Keratinocyte (primary cell): ENCODE measurements at places on chromosomes 6 and 20. TPM values are rescaled to one million over a fixed set of nuclear protein-coding genes. Genes with fewer than 3 reads are reported as not detected.

Gene FITM2
- polyA plus RNA-seq, result 2.1 to 4.3 TPM (median 2.9 TPM) in 3 replicates

GRCh38 chr20:41352106-41352505 lies 11.5 kb downstream of the LPIN3 start:
- H3K4me1 ChIP-seq, result no peaks in the 10 kb centered on the region
- DNase-seq, result no peak
- no peaks in the 10 kb centered on the region for H3K27me3 ChIP-seq

DNA sequence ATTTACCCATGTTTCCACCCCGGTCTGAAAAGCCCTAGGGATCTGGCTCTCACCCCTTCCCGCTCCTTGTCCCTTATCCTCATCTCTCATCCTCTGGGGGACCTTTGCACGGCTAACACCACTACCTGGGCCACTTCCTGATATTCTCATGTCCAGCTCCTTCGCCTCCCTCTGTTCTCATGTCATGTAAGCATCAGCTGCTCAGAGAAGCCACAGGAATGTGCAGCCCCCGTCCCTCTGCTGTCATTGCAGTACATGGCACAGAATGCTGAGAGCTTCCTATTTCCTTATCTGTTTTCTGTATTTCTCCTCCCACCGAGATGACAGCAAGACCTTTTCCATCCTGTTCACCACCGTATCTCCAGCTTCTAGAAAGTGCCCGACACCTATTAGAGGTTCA lies 102.4 kb downstream of the MTHFD1L start:
- H3K36me3 ChIP-seq, result peaks cover 7% of the 10 kb centered on the region
- no peak overlapping the region for H3K27ac ChIP-seq
- DNase-seq, result no peak
- no peaks in the 10 kb centered on the region for H3K4me1 ChIP-seq
- H3K4me3 ChIP-seq, result no peak overlapping the region

- peaks cover 2% of the 10 kb centered on the region for H3K36me3 ChIP-seq
- no peaks in the 10 kb centered on the region for H3K27me3 ChIP-seq
- no peak for DNase-seq
- H3K27ac ChIP-seq, result no peak overlapping the region
These were observed 62.7 kb downstream of the FYN start for GRCh38 chr6:111810294-111811131.

DNA sequence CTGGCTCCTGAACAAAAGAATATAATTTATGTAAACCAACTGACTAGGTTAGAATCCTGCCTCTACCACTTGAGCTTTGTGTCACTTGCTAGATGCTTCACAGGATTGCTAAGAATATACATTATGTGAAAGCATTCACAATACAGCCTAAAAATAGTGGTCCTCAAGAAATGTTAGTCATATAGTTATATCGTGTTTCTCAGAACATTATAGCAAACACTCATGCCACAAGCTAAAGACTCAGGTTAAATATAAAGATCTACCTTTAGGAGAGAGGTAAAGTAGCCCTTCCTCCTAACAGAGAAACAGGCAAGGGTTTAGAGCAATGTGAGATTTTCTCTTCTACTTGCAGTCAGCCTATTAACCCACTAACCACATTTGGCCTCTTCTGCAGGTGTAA lies 17.8 kb upstream of the ALDH8A1 start:
- H3K27ac ChIP-seq, result no peak overlapping the region
- DNase-seq, result no peak
- peaks cover 13% of the 10 kb centered on the region for H3K4me1 ChIP-seq
- no peak overlapping the region for H3K4me3 ChIP-seq
- no peaks in the 10 kb centered on the region for H3K27me3 ChIP-seq
- H3K36me3 ChIP-seq, result peaks cover 1% of the 10 kb centered on the region

GRCh38 chr6:3977875-3978711 lies 100.8 kb downstream of the FAM217A start:
- H3K27me3 ChIP-seq, result no peaks in the 10 kb centered on the region
- no peak overlapping the region for H3K27ac ChIP-seq
- DNase-seq, result no peak
- no peaks in the 10 kb centered on the region for H3K36me3 ChIP-seq
- H3K4me1 ChIP-seq, result no peaks in the 10 kb centered on the region
- H3K4me3 ChIP-seq, result no peak overlapping the region

- no peaks in the 10 kb centered on the region for H3K36me3 ChIP-seq
- no peak overlapping the region for H3K27ac ChIP-seq
- H3K4me3 ChIP-seq, result no peak overlapping the region
- no peaks in the 10 kb centered on the region for H3K27me3 ChIP-seq
These were observed 508.7 kb upstream of the CITED2 start for GRCh38 chr6:139882977-139883728.

Gene RBPJL
- polyA plus RNA-seq, result not detected in 3 replicates

DNA sequence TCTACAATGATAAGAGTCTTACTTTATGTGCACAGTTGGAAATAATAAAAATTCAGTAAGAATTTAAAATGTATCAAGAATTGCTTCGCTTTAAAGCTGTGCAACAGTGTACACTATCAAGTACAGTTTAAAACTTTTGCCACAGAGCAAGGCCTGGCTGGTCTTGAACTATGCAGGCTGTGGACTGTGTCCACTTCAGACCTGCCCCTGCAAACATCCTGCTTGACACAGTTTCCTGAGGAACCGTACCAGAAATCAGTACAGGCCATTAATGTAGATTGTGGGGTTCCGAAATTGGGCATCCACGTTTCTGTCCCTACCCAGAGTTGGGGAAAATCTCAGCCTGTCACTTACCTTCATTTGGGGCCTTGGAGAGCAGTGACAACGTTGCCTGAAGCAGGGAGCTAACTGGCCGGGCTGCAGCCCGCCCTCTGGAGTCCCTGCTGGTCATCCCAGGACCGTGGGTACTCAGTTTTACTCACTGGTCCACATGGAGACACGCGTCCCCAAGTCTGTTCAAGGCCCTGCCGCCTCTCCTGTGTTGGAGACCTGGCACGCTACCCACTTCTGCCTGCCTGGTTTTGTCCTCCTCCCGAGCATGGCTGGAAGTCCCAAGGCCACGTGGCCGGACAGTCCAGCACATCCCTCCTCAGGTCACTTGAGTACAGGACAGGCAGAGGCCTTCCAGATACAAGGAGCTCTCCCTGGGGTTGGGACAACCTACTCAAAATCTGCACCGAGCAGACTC lies 8.4 kb downstream of the NINL start:
- H3K4me1 ChIP-seq, result no peaks in the 10 kb centered on the region
- no peak overlapping the region for H3K27ac ChIP-seq
- H3K4me3 ChIP-seq, result no peak overlapping the region
- H3K27me3 ChIP-seq, result no peaks in the 10 kb centered on the region

DNA sequence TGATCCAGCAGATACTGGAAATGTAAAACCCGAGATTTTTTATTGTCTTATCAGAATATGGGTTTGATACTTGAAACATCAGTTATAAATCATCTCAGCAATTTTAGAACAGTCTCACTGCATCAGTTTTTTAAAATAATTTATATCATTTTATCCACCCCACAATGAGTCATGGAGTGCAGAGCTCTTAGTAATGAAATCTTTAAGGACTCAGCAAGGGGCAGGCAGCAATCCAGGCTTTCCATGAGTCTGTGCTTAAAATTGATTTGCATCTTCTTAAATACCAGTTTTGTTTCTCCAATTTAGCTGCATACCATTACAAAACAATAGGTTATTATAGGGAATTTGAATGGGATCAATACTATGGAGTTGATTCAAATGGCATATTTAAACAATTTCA lies 832.3 kb downstream of the C6orf118 start:
- no peaks in the 10 kb centered on the region for H3K27me3 ChIP-seq
- H3K4me3 ChIP-seq, result no peak overlapping the region
- no peaks in the 10 kb centered on the region for H3K4me1 ChIP-seq
- H3K27ac ChIP-seq, result no peak overlapping the region
- no peak for DNase-seq

DNA sequence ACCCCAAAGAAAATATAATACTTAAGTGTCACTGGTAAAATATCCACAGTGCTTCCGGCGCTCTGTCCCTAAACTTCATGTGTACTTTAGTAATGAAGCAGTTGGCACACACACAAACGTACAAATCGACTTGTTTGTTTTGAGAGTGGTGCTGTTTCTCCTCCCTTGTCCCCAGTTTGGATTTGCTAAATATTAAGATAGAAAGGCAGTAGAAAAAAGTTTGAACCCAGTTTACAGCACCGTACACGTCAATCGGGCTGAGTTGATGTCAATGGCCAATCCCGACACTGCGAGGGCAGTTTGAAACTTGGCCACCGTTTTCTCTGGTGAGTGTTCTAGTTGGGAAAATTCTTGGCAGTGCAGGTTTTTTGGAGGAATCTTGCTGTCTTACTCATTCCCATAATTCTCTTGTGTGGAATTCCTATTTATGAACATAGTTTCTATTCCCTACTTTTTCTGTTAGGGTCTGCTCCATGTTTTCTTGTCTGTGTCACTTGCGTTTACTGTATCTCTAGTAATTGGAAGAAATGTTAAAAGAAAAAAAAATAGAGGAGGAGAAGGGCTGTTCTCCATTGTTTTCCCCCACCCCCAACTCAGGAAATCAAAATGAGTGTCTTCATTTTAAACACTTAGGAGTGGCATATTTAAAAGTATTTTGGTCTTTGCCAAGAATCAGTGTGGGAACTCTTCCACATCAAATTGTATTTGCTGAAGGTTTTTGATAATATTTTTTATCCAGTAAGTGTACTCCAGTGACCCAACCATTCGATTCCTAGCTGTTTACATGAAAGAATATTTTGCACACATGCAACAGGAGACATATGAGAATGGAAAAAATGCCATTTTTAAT lies 72.3 kb downstream of the OR2B2 start:
- H3K36me3 ChIP-seq, result no peaks in the 10 kb centered on the region
- no peak for DNase-seq
- peaks cover 14% of the 10 kb centered on the region for H3K4me1 ChIP-seq
- H3K27me3 ChIP-seq, result no peaks in the 10 kb centered on the region

Gene SLC17A3
- polyA plus RNA-seq, result not detected in 3 replicates
